Right renal cortex interstitium (tissue), 3 donors: ENCODE measurements at places on chromosomes 1 and 21.
A peak's percentile ranks its signal among the peaks of the same experiment; 100 is the strongest.

DNA sequence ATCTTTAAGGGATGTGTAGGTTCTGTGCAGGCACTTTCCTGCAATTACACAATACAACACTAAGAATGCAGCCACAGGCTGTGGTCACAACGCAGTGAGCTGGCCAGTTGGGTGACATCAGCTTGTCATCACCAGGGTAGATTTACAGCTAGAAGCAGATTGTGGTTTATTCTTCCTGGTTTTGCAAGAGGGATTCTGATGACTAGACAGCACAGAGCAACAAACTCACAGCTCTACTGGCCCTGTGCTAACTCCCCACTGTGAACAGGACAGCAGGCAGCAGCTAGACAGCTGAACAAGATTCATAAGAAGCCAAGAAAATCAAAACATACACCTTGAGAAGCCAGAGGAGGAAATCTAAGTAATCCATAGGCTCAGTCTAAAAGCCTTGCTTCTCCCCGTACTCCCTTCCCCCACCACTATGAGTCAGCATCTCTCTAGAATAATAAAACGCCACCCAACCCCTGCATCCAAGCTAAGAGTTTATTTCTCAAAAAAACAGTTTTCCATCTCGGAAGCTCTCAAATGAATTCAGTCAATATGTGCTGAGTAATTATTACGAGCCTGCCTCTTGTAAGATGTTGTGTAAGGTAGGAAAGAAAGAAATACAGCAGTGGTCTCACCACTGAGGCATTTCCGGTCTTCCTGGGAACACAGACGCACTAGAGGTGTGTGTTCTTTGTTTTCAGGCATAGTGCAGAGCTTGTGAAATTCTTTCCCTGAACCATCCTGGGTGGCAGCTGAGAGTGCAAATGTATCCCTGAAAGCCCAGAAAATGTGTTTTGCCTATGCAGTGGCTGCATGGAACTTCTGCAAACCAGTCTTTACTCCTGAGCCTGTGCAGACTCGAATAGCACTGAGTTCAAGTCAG is 162.8 kb downstream of the NTPCR start:
- DNase-seq, result peak; percentile 65

DNA sequence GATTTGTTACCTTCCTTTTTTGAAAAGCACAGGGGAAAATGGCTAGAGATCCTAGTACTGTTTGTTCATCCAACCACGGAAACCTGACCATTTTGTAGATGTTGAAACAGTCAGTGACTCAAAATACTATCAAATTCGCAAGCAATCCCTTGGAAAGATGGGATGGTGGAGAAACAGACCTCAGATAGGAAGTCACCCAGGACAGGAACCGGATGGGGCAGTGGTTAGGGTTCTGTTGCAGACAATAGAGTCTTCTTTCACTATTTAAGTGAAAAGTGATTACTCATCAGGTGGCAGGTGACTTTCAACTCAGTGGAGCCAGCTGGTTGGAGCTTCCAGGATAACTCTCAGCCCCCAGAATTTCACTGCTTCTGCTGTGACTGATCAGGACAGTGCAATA is 17.0 kb downstream of the LHX4 start:
- DNase-seq, result no peak

DNA sequence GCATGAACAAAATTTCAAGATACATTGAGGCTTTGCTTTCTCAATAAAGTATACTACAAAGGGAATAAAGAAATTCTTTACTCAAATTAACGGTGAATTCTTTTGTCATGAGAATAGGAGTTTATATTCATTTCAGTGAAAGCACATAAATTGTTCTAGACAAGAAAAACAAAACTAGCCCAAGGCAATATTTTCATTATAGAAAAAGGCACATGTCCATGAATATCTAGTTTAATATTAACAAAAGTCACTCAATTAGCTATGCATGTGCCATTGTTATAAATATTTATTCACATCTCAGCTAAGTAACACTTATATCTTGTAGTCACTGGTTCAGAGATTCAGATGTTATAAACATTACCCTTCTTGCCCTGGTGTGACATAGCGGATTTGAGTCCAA is 369.3 kb downstream of the GPATCH2 start:
- DNase-seq, result no peak

DNA sequence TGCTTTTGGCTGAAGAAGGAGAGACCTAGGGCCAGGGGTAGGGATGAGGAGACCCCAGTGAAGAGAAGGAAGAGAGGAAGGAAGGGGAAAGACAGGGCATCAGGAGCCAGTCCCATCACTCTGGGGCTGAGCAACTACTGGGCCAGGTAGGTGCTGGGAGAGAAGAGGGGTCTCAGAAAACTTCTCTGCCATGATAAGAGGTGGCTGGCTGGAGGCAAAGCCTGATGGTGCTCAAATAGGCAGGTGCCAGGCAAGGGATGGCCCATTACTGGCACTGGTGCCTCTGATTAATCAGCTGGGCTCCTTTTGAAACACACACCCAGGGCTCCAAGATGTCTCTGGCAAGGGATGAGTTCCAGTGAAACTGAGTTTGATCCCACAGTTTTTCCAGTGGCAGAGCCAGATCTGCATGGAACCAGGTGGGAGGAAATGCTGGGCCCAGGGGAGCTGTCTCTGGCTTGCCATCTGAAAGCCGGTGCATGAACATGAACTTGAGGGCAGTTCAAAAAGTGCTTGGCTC is 2.8 kb downstream of the CSF1 start:
- DNase-seq, result no peak

- no peak for DNase-seq
These were observed 88.0 kb upstream of the ZNF648 start for GRCh38 chr1:182149411-182149965.

GRCh38 chr1:115466433-115466832 is 128.4 kb upstream of the NGF start:
- no peak for DNase-seq

DNA sequence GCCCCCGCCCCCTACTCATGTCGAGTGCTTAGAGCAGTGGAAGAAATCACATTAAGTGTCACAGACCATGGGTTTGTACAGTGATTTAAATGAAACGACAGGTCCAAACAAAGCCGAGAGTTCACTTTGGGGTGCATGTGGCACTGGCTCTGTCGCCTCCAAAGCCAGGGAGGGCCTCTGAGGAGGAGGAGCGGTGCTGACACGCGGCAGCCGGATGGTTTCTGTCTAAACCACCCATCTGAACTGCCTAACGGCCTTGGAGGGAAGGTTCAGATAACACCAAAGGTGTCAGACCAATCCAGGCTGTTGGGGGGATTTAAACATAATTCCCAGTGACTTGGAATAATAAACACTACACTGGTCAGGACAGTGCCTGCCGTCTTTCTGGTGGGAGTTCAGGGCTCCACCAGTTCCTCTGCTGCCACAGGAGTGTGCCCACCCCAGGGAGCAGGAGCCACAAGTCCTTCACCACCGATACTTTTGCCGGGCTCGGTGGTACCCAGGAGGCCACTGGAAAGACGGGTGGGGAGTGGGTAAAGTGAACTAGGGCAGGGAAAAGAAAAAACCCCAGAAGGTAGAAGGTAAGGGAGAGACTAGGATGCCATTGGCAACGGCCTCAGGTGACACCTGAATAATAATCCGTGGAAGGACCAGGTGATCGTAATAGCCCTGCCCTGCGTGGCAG is 78.2 kb downstream of the SLC66A1 start:
- no peak for DNase-seq

DNA sequence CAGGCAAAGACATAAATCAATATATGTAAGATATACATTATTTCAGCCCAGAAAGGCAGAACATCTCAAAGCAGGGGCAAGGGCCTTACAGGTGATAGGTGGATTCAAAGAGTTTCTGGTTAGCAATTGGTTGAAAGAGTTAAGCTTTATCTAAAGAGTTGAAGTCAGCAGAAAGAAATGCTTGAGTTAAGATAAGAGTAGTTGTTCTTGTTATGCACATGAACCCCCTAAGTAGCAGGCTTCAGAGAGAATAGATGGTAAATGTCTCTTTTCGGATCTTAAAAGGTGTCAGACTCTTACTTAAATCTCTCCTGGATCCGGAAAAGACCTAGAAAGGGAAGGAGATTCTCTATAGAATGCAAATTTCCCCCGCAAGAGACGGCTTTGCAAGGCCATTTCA is 8.3 kb upstream of the ZBTB40 start:
- no peak for DNase-seq

DNA sequence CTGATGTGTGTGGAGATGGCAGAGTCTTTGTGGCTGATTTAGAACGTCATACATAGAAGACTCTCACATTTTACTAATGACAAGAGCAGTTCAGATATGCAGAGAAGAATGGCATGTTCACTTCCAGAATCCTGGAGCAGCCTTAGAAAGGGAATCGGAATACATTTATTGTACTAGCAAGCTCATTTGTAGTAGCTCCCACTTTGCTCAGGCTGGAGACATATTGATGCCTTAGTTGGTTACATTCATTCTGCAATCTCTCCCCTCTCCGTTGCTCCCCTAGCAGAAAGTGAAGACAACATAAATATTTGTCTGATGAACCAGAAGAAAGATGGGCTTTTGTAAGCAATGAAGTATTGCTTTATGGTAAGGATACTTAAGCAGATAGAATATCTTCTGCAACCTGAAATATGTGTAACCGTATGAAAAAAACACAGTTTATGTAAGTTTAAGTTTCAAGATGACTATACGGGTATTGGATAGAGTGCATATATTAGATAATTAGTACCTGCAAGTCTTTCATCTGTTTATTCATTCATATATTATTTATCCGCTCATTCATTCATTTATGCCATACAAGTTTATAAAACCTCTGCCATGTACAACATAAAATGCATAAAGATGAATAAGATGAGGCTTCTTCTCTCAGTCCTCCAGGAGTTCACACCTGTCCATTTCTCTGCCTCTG is 135.7 kb downstream of the CNIH3 start:
- no peak for DNase-seq

GRCh38 chr1:21322681-21323016 is 32.4 kb upstream of the ECE1 start:
- DNase-seq, result no peak

- DNase-seq, result no peak
These were observed at the start of gene CASQ1 for GRCh38 chr1:160189649-160190625. Gene CASQ1 (plus strand): TSS chr1:160190575. CDS start chr1:160190752, 177 bp downstream.

- no peak for DNase-seq
These were observed 40.5 kb upstream of the KRTAP19-8 start for GRCh38 chr21:31078796-31079195.

DNA sequence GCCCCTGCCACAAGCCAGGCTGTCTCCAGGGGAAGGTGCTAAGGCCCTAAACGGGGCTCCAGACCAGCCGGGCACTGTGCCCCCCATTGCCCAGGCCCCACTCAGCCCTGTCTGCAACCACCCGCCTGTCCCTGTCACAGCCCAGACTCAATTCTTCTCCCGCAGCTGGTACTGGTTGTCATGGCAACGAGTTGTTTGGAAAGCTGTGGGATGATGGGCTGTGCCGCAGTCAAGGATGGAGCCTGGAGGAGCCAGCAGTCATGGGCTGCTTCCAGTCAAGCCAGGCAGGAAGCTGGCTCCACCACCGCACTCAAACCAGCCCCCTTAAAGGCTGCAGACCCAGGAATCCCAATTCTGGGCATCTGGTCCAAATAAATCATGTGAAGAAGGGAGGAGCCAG is 4.2 kb downstream of the SPOCD1 start:
- DNase-seq, result peak; percentile 20

DNA sequence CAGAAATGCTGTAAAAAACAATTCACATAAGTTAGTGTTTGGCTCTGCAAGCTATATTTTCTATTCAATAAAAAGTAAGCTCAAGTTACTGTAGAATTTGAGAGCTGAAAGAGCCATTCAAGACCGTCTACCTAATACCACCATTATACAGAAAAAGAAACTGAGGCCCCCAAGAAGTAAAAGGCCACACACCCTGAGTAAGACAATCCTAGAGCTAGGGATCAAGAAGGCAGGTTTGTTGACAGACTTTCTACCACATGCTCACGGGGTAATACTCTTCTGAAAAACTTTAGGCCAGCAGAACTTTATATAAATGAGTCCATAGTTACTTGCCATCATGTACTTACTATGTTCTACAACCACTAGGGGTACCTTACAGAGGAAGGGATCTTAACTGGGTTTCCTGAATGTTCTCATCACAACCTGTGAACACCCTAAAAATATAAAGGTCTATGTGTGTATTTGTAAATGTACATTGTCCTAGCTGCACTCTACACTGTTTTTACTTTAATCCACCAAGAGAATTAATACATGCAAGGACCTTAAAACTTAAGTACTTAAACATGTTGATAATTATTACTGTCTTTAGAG is 2.7 kb downstream of the PSMG1 start:
- DNase-seq, result no peak

GRCh38 chr1:207941665-207942064 is 30.7 kb upstream of the CD34 start:
- DNase-seq, result no peak

DNA sequence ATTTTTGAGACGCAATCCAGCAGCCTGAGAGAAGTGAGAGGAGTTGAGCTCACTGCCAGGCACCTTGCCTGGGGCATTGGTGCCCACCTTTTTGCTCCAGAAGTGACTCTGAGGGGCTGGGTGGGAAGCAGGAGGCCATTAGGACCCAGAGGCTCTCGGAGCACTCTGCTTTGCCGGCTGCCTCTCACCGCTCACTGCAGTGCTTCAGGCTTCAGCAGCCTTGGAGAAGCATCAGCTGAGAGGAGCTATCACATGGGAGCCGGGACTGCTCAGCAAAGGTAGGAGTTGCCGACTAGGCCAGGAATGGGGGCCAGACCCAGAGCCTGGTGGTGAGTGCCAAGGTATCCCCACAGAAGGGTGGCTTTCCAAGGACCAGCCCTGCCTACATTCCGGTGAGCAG is at the start of gene GPR61:
Gene GPR61, plus strand, starts transcription at position 197 of the 400 bp plus-strand sequence. CDS start 3,151 bp downstream, outside the sequence.
- DNase-seq, result no peak

DNA sequence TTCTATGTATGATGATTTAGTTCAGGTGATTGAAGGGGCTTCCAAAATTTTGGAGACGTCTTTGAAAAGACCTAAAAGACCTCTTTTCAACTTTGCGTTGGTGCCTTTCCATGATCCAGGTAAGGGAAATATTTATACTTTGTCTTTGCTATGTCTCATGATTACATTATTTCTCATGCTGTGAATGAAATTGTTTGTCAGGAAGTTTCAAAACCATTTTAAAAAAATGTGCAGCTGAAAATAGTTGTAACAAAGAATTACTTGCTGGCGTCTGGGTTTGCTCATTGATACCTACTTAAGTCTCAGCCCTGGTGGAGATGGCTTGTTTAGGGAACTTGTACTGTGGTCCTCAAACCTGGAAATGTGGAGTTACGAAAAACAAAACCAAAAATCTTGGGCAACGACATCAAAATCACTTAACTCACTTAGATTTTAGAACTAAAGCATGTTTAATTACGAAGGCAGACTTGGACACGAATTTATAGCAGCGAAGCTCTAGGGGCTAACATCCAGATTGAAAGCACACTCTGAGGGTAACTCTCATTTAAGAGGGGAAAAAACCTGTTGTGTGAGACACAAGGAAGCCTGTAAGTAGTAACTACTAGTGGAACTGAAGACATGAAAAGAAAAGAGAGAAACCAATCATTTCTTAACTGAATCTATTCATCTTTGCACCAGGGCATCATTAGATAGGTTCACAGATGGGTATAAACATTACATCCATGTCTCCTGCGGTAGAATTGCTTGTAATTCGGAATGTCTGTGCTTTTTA is 924 bp downstream of the HMCN1 start:
- DNase-seq, result no peak

- DNase-seq, result peak; percentile 44
These were observed 1.5 kb downstream of the KNCN start for GRCh38 chr1:46549697-46550681.

GRCh38 chr1:234047123-234047522 is 142.6 kb downstream of the SLC35F3 start:
- no peak for DNase-seq
